Fibroblast of skin of scalp (primary cell): ENCODE measurements at places on chromosomes 5 and 9.

- peak; percentile 7 for DNase-seq
These were observed 164.9 kb upstream of the ZNF618 start for GRCh38 chr9:113711251-113711650.

- no peak for DNase-seq
These were observed 87.6 kb downstream of the PIK3R1 start for GRCh38 chr5:68303038-68303738.

DNA sequence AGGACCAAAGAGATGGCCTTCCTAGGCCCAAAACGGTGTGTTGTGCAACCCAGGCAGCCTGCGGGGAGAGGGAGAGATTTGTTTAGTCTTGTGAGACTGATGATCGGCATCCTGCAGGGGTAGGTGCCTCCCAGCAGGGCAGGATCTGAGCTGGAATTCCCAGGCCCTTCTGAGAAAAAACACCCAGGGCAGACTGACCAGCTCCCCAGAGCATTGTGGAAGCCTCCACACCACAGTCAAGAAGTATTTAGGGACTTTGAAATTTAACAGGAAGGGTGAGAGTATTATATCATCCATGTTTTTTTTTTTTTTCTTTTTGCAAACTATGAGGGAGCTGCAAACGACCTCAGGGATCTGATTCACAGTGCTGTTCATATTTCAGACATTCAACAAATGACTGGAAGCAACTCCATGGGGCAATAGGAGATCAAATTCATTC is 104.5 kb upstream of the LHFPL2 start:
- DNase-seq, result peak; percentile 96

DNA sequence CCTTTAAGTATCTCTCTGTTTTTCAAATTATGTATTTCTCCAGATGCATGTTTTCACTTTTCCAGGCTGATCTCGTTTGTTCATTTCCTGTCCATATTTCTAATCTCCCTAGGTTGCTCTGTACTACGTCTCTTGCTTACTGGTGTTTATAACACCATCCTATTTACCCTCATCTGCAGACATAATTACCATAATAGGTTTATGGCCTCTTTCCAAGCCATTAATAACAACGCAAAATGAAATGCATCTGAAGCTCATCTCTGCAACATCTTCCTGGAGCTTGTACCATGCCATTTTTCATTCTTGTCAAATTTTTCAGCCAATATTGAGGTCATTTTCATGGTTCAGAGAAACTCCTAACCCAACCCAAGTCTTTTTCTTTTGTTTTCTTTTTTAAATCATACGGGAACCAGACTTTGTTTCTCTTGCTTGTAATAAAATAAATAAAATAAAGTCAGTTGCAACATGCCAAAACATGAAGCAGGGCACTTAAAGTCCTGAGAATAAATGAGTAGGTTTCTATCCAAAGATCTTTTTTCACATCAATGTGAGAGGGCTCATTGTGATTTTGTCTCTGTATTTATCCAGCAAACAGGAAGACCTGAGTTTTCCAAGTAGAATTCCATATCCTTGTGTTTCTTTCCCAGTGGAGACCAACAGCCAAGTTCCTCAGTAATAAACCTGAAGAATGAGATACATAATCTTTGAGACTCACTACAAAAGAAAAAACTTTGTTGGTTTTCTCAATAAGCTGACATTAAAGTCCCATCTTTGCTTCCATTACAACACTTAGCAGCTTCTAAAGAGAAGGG is 37.0 kb downstream of the DPYSL3 start:
- DNase-seq, result no peak

DNA sequence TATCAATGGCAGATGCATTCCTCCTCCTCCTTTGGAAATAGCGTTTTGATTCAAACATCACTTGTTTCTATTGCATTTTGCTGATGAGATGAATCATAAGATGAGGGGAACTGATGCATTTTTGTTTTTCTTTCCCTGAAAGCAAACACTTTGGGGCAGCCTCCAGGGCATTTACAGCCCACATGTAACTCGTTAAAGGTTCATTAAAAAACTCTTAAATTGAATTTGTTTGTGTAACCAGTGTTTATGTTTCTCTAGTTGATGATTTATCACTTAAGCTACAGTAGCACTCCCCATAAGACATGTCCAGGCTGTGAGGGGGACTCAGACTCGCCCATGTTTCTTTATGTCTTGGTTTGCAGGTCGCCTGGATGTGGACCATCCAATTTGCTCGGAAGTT is 246.1 kb upstream of the ANKH start:
- DNase-seq, result no peak

DNA sequence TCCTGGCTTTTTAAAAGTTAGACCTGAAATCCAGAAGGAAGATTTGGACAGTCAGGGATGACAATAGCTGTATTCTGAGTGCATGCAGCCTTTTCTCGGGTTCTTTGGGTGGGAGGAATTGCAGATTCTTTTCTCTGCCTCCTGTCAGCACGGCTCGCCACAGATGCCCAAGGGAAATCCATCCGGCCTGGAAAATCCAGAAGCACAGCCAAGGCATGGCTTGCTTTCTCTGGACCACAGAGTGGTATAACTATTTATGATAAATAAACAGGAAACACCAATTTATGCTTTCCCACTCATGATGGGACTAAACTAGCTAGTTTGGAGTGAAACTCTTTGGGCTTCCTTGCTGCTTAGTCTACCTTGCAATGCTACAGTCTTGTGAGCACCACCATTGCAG is 59.1 kb downstream of the C9orf152 start:
- DNase-seq, result peak; percentile 93

DNA sequence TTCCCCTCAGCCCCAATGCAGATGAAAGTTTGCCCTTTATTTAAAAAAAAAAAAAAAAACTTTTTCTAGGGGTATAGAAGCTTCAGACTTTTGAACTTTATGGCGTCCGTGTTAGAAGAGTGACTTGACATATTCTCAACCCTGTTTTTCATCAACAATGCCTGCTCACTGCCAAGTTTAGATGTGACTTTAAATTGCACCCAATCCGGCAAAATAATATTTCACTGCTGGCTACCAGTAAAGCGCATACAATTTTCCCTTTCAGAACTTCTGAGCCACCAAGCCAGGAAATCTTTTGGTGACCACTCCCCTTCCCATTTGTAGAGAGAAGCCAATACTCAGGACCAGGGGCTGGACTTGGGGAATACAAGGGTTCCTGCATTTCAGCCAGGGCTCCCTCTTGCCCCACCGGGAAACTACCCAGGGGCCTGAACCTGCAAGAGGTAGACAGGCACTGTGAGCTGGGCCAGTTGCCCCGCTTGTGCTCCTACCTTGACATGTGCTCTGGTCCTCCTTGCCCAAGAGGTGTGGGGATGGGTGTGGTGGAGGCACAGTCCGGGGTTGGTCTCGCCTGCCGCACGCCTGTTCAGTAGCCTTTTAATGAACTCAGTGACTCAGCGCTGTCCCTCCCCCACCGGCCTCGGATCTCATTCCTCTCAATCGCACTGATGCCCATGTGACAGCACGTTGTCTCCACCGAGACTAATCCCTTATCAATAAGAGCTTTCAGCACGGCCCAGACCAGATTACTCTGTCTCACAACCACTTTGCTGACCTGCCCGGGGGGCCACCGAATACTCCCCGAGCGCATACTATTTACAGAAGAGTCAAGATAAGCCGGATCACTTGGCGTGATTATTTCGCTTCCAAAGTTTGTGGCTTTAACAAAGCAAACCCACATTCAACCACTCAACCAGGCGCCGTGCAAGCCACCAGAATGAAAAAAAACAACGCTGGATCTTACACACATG is 226.4 kb downstream of the DCP2 start:
- peak; percentile 21 for DNase-seq

- no peak for DNase-seq
These were observed 271.3 kb downstream of the ARHGAP26 start for GRCh38 chr5:143041461-143041860.

DNA sequence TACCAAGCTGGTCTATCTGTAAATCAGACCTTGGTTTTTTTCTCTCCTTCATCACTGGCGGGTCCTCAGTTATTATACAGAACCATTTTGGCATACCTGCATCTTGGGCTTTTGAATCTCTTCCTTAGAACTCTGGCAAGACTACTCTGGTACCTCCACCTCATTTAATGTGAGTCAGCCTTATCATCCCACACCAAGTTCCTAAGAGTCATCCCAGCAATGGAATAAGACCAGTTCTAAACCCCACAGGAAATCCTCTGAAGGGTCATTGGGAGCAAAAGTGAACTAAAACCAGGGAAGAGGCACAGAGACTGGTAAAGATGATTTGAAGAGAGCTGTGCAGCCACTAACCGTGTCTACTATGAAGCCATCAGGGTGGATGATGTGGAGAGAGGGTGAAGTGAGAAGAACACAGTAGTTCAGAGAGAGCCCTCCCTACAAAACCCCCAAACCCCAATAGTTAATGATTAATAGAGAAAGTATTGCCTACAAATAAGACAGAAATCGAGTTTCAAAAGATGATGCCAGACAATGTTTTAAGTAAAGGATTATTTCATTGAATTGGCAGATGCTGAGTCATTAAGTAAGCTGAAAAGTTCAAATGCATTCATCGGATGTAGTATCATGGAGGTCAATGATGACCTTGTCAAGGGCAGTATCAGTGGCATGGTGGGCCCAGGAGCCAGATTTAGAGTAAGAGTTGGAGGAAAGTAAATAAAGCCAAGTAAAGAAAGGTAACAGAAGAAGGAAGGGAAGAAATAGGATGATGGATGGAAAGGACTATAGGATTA is 85.4 kb downstream of the PCSK1 start:
- peak; percentile 30 for DNase-seq

DNA sequence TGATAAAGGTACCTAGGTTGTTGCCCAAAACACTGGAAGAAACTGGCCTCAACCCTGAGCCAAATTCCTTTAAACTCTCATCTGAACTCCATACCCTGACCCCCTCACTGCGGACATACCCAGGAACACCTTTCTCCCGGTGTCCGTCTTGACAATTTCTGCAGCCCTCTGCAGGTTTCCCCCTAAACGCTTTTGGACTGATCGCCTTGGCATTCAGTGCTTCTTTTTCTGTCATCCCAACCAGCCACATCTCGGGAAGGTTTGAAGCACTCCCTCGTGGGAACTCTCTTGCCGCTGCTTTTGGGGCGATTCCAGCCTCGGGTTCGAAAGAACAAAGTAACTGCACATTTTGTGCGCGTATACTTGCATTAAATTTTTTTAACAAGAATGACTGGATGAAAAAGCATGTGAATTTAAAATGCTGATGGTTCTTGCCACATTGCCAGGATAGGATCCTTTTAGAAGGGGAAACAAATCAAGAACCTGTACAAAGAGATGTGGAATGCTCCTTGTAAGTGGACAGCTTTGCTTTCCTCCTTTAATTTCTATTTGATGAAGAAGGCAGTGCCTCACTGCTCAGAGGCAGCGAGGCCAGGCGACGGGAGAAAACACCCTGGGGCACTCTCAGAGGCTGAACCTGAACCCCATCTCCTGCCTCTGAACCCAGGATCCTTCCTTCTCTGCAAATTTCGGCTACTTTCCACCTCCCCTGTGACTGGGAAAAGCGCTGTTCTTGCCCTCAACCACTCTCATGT is 615 bp downstream of the PSMD5 start:
- DNase-seq, result peak; percentile 4

DNA sequence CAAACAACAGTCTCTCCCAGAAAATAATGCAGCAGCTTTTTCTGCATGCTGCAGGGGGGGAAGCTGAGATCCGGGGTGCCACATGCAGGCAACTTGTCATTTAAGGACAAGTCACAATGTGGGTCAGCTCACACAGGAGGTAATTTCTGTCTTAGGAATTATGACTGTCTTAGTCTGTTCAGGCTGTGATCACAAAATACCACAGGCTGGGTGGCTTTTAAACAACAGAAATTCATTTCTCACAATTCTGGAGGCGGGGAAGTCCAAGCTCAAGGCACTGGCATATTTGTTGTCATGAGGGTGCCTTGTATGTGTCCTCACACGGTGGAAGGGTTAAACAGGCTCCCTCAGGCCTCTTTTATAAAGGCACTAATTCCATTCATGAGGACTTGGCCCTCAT is 127.7 kb downstream of the DIRAS2 start:
- DNase-seq, result no peak

GRCh38 chr9:19781240-19781639 is 7.6 kb downstream of the SLC24A2 start:
- DNase-seq, result no peak

GRCh38 chr9:90832261-90832660 is 30.6 kb downstream of the SYK start:
- no peak for DNase-seq

- DNase-seq, result no peak
These were observed 60.1 kb downstream of the LHFPL2 start for GRCh38 chr5:78588507-78588906.

- no peak for DNase-seq
These were observed 935.8 kb downstream of the TLE4 start for GRCh38 chr9:80507611-80508010.

DNA sequence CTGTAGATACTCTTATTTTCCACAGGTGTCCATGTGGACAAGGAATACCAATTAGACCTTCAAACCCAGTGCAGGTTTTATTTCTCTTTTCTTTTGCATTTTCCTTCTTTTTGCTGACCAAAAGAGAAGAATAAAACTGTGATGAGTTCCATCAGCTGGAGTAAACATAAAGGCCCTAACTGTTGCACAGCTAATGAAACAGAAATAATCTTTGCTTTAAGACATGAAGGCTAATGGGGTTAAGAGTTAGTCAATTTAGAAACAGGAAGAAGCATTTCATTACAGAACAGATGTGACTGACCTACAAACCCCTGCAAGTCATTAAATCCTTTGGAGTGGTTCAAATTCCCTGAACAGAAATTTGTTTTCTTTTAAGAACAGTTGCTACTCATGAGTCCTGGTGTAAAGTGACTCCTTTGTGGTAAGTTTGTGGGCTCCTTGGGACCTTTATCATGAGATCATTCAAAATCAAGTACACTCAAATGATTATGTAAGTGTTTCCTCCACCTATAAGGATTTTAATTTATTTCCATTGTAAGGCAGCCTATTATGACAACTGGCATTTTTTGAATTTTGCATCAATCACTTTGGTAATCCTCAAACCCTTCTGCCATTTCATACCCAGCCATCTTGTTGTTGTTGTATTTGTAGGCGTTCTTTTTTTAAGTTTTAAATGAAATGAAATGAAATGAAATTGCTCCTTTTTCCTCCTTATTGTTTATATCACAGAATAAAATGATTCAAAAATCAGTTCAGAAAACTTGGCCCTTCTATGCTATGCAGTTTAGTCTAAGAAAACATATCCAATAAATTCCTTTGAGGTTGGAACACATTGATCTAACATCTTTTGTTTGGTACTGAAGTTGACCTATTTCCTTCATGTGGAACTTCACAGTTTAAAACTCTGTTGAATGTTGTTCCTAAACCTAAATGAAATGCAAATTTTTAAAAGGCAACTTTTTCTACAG is 1.3 kb downstream of the MINAR2 start:
- DNase-seq, result no peak

DNA sequence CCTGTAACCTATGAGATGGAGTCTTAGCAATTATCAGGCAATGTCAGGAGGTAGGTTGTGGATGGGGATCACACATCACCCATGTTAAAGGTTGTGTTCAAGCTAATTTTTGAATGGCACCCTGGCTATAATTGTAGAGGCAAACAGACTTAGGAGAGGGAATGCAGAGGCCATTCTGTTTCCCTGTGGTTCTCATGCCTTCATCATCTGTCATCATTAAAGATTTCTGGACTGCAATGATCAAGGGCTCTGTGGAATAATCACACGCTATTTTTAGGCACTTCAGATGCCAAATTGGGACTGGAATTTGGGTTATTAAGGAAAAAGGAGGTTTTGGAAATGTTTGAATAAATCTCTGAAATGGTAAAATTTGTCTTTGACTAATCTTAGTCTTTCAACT is 1065.4 kb downstream of the TAF11L14 start:
- DNase-seq, result peak; percentile 12
